Mucosa of gallbladder (tissue), 1 donor: ENCODE measurements at places on chromosomes 4 and X. TPM values are rescaled to one million over a fixed set of nuclear protein-coding genes. Genes with fewer than 3 reads are reported as not detected.

GRCh38 chr4:113007151-113007550, 42.3 kb upstream of the ANK2 start:
- DNase-seq: no peak

GRCh38 chr4:732911-733630, 27.4 kb downstream of the PCGF3 start:
- no peak for DNase-seq

GRCh38 chrX:72306085-72306801, 529 bp upstream of the CITED1 start:
- no peak for DNase-seq

GRCh38 chrX:68570598-68570997, 71.7 kb downstream of the YIPF6 start:
- DNase-seq: no peak

The VCX3A gene
- total RNA-seq: not detected

GRCh38 chrX:15465347-15465746, 27.8 kb downstream of the PIR start:
- no peak for DNase-seq

The FAM53A gene
- total RNA-seq: 1.6 TPM

- DNase-seq: no peak
Measured at GRCh38 chrX:50815120-50815519, 1.1 kb upstream of the SHROOM4 start.

The CLDN22 gene
- not detected for total RNA-seq

DNA sequence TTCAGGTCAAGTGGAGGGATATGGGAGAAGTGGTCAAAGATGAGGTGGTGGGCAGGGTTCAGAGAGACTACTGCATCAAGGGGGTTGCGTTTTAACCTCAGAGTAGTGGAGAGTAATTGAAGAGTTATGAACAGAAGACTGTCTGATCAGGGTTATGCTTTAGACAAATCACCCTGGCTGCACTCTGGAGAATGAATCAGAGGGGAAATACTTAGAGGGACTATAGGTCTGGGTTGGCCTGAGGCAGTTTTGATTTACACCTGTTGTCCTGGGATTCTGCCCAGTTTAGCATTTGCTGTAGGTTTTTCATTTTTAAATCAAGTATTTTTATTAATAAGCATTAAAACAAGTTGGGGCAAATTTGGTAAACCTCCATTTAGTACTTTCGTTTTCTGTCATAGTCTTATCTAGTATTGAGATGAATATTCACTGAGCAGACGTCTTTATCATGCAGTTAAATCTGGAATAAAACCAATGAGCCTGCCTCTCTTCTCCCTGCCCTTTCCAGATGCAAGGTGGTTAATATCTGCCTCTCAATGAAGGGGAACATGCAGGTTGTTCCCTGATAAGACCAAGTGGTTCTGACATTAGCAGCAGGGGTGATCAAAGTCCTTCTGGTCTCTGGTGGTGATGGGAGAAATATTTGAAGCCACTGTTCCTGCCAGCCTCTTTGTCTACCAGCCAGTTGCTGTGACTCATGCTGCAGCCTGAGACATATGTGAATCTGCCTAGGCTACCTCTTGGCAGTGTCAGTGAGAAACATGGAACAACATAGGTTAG, 116.0 kb upstream of the RPS6KA3 start:
- peak; percentile 56 for DNase-seq

The ZNF185 gene
- total RNA-seq: 16.5 TPM

DNA sequence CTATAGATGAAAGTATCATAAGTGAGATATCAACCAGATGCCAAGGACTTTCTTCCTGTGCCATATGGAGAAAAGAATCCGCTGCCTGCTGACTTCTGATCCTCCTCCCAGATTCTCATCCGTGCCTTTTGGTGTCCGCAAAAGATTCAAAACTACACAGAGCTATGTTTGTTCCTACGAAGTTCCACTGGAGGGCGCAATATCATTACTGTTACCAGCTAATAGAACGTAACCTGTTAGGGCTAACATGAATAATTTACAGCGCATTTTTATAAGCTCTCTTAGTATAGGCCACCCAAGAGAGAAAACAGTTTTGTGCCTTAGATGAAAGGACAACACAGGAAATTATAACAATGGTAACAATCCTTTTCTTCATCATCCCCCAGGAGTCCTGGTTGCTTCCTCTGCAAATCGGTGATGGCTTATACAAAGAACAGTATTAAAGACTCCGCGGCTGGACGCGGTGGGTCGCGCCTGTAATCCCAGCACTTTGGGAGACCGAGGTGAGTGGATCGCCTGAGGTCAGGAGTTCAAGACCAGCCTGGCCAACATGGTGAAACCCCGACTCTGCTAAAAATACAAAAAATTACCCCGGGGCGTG, 22.8 kb upstream of the CENPVL3 start:
- DNase-seq: peak; percentile 17

DNA sequence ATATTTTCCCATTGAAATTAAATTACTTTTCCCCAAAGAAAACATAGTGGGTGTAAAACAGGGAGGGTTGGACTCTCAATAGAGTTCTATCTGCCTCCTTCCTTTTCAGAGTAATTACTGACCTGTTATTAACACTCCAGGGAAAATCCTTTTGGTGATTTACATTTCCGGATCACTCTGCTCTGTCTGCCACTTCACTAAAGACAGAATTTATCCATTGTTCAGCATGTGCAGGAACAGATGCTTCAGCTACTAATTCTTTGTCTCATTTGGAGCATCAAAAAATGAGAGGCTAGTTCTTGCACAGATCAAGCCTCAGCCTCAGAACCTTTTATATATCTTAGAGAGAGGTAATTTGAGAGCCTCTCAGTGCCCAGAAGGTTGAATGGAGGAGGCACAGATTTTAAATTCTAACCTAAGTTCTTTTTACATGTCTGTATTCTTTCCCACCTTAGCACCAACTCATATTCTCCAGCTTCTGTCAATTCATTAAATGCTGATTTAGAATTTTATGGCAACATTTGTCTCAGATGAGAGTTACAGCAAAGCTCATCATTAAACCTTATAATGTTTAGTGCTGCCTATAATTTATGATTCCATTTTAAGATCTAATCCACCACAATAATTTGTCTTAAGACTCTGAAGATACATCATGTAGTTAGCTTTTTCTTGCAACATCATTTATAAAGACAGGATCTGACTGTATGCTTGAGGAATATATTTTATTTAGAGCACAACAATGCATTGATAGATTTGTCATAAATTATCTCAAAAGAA, 1494.4 kb downstream of the STIM2 start:
- no peak for DNase-seq

The WAS gene
- total RNA-seq: 11.5 TPM

DNA sequence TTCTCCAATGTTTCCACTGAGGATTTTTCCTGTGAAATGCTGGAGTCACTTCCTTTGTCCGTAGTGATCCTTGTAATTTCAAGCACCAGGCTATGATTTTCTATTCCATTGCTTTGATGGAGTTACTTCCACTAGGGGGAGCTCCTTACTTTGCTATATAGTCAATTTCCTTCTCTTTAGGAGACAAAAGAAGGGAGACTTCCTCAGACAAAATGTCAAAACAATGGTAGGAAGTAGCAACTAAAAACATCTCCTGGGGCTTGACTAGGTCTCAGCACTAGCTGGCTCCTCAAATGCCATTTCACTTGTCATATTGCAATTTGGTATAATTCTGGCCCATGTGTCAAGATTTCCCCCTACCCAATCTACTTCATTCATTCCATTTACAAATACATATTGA, 24.1 kb downstream of the ZCCHC12 start:
- DNase-seq: no peak

GRCh38 chr4:84159762-84160161, 339.3 kb downstream of the NKX6-1 start:
- DNase-seq: peak; percentile 12

GRCh38 chr4:12729384-12729783, 754.8 kb downstream of the RAB28 start:
- no peak for DNase-seq

GRCh38 chrX:10509397-10509796, 111.0 kb downstream of the MID1 start:
- DNase-seq: no peak

The ARX gene
- total RNA-seq: not detected

The CXCR3 gene
- total RNA-seq: 1.5 TPM

DNA sequence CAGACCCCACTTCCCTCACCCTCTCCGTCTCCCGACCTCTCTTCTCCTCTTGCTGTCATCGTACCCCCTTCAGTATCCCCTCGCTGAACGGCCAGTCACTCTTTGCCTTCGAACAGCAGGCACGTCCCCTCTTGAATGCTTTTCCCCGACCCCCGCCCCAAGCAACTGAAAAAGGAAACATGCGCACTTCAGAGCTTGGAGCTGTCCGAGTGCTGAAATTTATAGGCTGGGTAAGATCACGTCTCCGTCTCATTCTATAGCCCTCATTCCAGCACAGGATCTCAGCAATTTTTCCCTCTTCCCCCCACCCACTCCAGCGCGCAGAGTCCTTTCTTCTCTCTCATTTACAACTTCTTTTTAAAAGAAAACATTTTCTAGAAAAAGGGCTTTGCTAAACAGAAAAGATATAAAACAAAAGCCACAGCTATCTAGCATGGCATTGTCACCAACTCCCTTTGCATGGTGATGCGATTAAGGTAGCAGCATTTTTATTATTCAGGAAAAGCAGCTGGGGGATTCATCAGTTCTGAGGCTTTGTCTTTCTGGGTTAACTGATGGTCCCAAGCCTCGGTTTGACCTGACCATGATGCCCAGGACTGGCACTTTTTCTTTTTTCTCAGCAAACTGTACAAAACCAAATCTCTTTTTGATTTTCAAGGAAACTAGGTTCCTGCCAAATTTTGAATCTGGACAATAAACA, at the start of gene GLRA2:
GLRA2 (plus strand) TSS at position 247 of the 700 bp plus-strand sequence. CDS start 522 bp downstream, outside the sequence.
- peak; percentile 11 for DNase-seq

- peak; percentile 12 for DNase-seq
Measured at GRCh38 chrX:47030339-47030738, 47.9 kb upstream of the RGN start.
